A549 treated with dexamethasone at 1 μM for 4 hours (cell line): ENCODE measurements at places on chromosomes 5 and 9. TPM values are rescaled to one million over a fixed set of nuclear protein-coding genes. Genes with fewer than 3 reads are reported as not detected.

Gene C5orf52
- not detected in 5 replicates for total RNA-seq

Gene PCDHB5
- total RNA-seq = 1.1 to 1.6 TPM (median 1.4 TPM) in 5 replicates

Gene SH3TC2
- total RNA-seq = 0.38 to 0.73 TPM (median 0.48 TPM) in 5 replicates

Gene PCDHB10
- total RNA-seq = 0.06 to 0.08 TPM (median 0.07 TPM) in 3 of 5 replicates, not detected in the others

Gene LURAP1L
- total RNA-seq = 22.6 to 29.2 TPM (median 27.1 TPM) in 5 replicates

Gene SNX18
- 4.3 to 8.2 TPM (median 7.3 TPM) in 5 replicates for total RNA-seq

Gene OR13D1
- total RNA-seq = not detected in 5 replicates

Gene SMC5
- total RNA-seq = 12.3 to 20.5 TPM (median 17.1 TPM) in 5 replicates

Gene SLC4A9
- 0.04 TPM in 1 of 5 replicates, not detected in the others for total RNA-seq

Gene SLC27A6
- total RNA-seq = 0.07 to 0.08 TPM (median 0.08 TPM) in 4 of 5 replicates, not detected in the other

Gene UNC13B
- total RNA-seq = 9.2 to 13.5 TPM (median 12.8 TPM) in 5 replicates

Gene FSTL4
- total RNA-seq = 4.2 to 6.0 TPM (median 4.9 TPM) in 5 replicates

Gene COL5A1
- 30.4 to 60.1 TPM (median 46.0 TPM) in 5 replicates for total RNA-seq

Gene OR5C1
- not detected in 5 replicates for total RNA-seq

Gene NFIB
- 8.5 to 17.8 TPM (median 13.8 TPM) in 5 replicates for total RNA-seq

Gene ANKRD18A
- 5.5 to 13.7 TPM (median 10.0 TPM) in 5 replicates for total RNA-seq

Gene CDH9
- not detected in 5 replicates for total RNA-seq

Gene SLC34A1
- not detected in 5 replicates for total RNA-seq

Gene PCDHA9
- 0.01 TPM in 1 of 5 replicates, not detected in the others for total RNA-seq

Gene C5orf15
- 46.1 to 57.2 TPM (median 56.8 TPM) in 5 replicates for total RNA-seq

Gene OSMR
- total RNA-seq = 52.0 to 72.9 TPM (median 67.0 TPM) in 5 replicates

Gene MEGF10
- total RNA-seq = 0.13 TPM in 1 of 5 replicates, not detected in the others

Gene POLE3
- 89.2 to 114 TPM (median 107 TPM) in 5 replicates for total RNA-seq

Gene NIPBL
- total RNA-seq = 13.0 to 18.9 TPM (median 14.9 TPM) in 5 replicates

Gene HNRNPH1
- total RNA-seq = 468 to 530 TPM (median 521 TPM) in 5 replicates

Gene FOXD4L6
- 0.08 to 0.09 TPM (median 0.09 TPM) in 3 of 5 replicates, not detected in the others for total RNA-seq

Gene ATP6V1G1
- total RNA-seq = 102 to 148 TPM (median 108 TPM) in 5 replicates

Gene ANKRD20A1
- total RNA-seq = 0.77 to 1.8 TPM (median 1.5 TPM) in 5 replicates

Gene ANXA6
- total RNA-seq = 43.9 to 53.1 TPM (median 47.6 TPM) in 5 replicates

Gene IFNA6
- not detected in 5 replicates for total RNA-seq

Gene GPR151
- not detected in 5 replicates for total RNA-seq

Gene MPDZ
- 9.5 to 13.9 TPM (median 11.4 TPM) in 5 replicates for total RNA-seq

Gene CAMK4
- 0.03 to 0.21 TPM (median 0.08 TPM) in 4 of 5 replicates, not detected in the other for total RNA-seq

Gene LRRC70
- 0.06 to 0.40 TPM (median 0.30 TPM) in 5 replicates for total RNA-seq

Gene KIF4B
- total RNA-seq = 0.01 to 0.02 TPM in 2 of 5 replicates, not detected in the others

Gene NPDC1
- 34.4 to 84.3 TPM (median 78.9 TPM) in 5 replicates for total RNA-seq

Gene MRPL22
- 53.7 to 62.1 TPM (median 57.6 TPM) in 5 replicates for total RNA-seq

Gene IFNA2
- not detected in 5 replicates for total RNA-seq

Gene GAPT
- not detected in 5 replicates for total RNA-seq

Gene C9orf50
- total RNA-seq = 0.08 to 0.18 TPM in 2 of 5 replicates, not detected in the others

Gene PCDHB4
- total RNA-seq = 0.02 to 0.12 TPM (median 0.02 TPM) in 3 of 5 replicates, not detected in the others
